ENCODE measurements at places on chromosomes 2 and 18. TPM values are rescaled to one million over a fixed set of nuclear protein-coding genes. Genes with fewer than 3 reads are reported as not detected.

DNA sequence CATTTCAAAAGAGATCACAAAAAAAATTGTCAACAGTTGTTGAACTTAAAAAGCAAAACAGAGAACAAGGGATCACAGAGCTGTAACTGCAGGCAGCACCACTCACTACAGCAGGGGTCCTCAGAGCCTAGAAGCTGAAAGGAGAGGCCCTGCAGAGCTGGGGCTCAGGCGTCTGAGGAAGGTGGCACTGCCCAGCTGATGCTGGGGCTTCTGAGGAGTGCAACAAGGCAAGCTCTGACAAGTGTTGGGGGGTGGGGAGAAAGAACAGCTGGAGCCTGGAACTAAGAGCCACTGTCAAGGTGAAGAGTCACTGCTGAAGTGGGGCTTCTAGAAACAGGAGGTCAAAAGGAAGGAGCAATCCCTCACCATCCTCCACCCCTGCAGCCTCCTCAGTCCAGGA, 46.2 kb downstream of the FTCDNL1 start:
- no peak overlapping the region for H3K27ac ChIP-seq
- H3K27me3 ChIP-seq: no peaks in the 10 kb centered on the region
- H3K36me3 ChIP-seq: no peaks in the 10 kb centered on the region
- no peak overlapping the region for H3K4me3 ChIP-seq

DNA sequence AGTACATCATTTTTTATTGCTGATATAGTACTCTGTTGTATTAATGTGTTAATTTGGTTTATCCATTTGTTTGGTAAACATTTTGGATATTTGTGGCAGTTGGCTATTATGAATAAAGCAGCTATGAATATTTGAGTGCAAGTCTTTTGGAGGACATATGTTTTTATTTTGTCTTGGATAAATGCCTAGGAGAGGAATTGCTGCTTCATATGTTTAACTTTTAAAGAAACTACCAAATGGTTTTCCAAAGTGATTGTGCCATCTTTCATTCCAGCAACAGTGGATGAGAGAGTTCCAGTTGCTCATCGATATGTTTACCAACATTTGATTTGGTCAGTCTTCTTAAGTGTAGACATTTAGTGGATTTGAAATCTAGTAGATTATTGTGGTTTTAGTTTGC, 51.8 kb downstream of the MERTK start:
- no peaks in the 10 kb centered on the region for H3K27me3 ChIP-seq
- no peak overlapping the region for H3K4me3 ChIP-seq
- no peak for DNase-seq
- peaks cover 16% of the 10 kb centered on the region for H3K4me1 ChIP-seq
- peaks cover 41% of the 10 kb centered on the region for H3K36me3 ChIP-seq

DNA sequence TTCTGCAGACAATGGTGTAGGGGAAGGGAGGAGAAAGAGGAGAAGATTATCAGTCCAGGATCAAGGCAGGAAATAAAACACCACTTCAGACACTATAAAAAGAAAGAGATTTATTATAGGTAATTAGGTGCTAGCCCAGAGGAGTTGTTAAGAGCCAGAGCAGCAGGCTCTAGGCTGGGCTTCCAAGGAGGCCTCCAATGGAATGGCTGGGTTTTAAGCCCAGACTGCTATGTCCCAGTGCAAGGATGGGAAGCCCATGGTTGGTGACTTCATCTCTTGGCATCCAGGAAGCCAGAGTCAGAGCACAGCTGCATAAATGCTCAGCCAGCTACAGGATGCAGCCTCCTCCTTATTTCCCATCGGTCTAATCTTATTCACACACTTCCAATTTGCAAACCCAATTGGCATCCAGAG, 95.6 kb downstream of the LAMA3 start:
- H3K36me3 ChIP-seq: no peaks in the 10 kb centered on the region
- H3K4me3 ChIP-seq: no peak overlapping the region
- H3K4me1 ChIP-seq: no peaks in the 10 kb centered on the region
- DNase-seq: no peak
- H3K27ac ChIP-seq: no peak overlapping the region

GRCh38 chr2:121547646-121548045, 17.0 kb downstream of the RNU4ATAC start:
- no peaks in the 10 kb centered on the region for H3K27me3 ChIP-seq
- no peak overlapping the region for H3K27ac ChIP-seq
- H3K4me1 ChIP-seq: peaks cover 4% of the 10 kb centered on the region
- no peak overlapping the region for H3K4me3 ChIP-seq
- DNase-seq: no peak

DNA sequence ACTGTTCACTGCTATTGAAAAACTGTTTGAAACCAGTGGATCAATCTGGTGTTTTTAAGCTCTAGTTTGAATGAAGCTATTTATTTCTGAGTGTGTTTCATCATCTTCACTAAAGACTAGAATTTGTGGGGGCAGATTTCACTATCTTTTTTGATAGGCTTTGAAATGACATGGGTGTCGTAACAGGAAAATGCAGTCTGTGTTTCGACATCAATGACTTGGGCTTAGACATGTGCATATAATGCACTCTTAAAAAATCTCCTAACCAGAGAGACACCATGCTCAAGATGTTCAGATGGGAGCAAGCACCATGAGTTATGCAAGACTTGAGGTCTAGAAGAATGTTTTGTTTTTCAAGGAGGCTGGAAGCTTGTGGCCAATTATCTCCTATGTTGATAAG, 221.6 kb downstream of the GPD2 start:
- H3K4me1 ChIP-seq: no peaks in the 10 kb centered on the region
- H3K36me3 ChIP-seq: no peaks in the 10 kb centered on the region
- H3K27me3 ChIP-seq: no peaks in the 10 kb centered on the region
- no peak overlapping the region for H3K27ac ChIP-seq
- no peak overlapping the region for H3K4me3 ChIP-seq

GRCh38 chr2:126795656-126796055, 103.0 kb upstream of the TEX51 start:
- no peak overlapping the region for H3K27ac ChIP-seq
- H3K36me3 ChIP-seq: no peaks in the 10 kb centered on the region
- H3K27me3 ChIP-seq: peaks cover 28% of the 10 kb centered on the region
- H3K4me3 ChIP-seq: no peak overlapping the region
- peaks cover 5% of the 10 kb centered on the region for H3K4me1 ChIP-seq

GRCh38 chr2:174024524-174025270, 59.5 kb upstream of the SP3 start:
- peaks cover 22% of the 10 kb centered on the region for H3K4me1 ChIP-seq
- H3K4me3 ChIP-seq: peak overlapping the region; percentile 53
- H3K27ac ChIP-seq: peak overlapping the region; percentile 77
- H3K27me3 ChIP-seq: no peaks in the 10 kb centered on the region
- H3K36me3 ChIP-seq: no peaks in the 10 kb centered on the region
- DNase-seq: no peak

GRCh38 chr2:148721991-148722777, 77.6 kb downstream of the EPC2 start:
- peaks cover 30% of the 10 kb centered on the region for H3K36me3 ChIP-seq
- peaks cover 27% of the 10 kb centered on the region for H3K4me1 ChIP-seq
- no peak overlapping the region for H3K27ac ChIP-seq
- no peak for DNase-seq

DNA sequence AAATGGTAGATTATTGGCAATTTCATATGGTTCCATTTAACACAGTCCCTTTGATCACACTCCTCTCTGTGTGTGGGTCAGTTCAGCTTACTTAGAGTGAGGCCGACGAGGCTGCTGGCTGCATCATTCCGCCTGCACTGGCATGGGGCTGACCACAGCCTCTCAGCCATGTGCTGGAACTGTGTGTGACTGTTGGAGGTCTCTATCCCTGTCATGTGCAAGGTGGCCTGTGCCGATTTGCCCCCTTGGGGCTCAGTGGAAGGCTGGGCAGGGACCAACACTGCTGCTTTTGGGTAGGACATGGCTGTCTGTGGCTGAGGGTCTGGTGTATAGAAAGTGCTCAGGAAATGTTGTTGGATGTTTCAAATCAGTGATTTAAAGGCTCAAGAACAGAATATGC, 454.0 kb upstream of the HS6ST1 start:
- no peaks in the 10 kb centered on the region for H3K36me3 ChIP-seq
- H3K4me3 ChIP-seq: no peak overlapping the region
- DNase-seq: no peak
- no peak overlapping the region for H3K27ac ChIP-seq

GRCh38 chr2:135775420-135775819, 33.8 kb downstream of the UBXN4 start:
- no peak overlapping the region for H3K27ac ChIP-seq
- peaks cover 36% of the 10 kb centered on the region for H3K36me3 ChIP-seq
- DNase-seq: no peak
- no peak overlapping the region for H3K4me3 ChIP-seq

DNA sequence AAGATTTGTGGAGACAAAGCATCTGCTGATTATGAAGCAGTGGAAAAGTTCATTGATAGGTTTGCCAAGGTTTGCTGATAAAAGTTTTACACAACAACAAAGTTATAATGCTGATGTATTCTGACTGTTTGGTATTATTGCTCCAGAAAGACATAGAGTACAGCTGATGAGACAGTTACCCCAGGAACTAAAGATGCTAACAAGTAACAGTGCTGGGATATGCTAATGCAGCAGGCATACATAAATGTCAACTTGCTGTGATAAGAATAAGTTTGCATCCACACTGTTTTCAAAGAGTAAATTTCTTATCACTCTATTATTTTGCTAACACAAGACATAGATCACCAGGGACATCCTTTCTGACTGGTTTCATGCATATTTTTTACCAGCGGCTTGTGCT, 1221.3 kb upstream of the CELF4 start:
- H3K4me3 ChIP-seq: no peak overlapping the region
- no peak for DNase-seq
- H3K27ac ChIP-seq: no peak overlapping the region
- H3K4me1 ChIP-seq: no peaks in the 10 kb centered on the region

DNA sequence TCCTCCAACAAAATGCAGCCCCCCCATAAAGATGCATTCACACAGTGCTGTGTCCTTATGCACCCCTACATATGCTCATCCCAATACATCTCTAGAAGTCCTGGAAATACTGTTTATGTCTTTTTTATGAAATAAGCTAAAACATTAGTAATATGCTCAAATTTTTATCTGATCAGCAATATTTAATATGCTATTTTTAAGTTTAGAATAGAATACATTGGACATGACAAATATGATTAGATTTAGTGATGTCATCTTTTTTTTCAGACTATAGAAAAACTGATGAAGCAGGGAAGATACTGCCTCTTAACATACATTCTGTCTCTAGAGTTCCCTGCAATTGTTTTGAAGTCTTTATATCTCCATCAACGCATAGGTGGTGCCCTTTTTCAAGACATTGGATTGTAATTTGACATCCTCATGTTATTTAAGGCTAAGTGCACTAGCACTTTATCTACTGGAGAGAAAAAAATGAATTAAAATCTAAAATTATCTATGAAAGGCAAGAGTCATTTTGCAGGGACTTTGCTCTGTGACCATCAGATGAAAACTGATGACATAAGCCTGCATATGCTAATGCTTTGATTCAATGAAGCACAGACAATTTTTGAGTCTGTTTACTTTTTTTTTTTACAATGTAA, 395.3 kb downstream of the LPIN1 start:
- no peak overlapping the region for H3K27ac ChIP-seq
- H3K4me3 ChIP-seq: no peak overlapping the region
- H3K4me1 ChIP-seq: peaks cover 4% of the 10 kb centered on the region

GRCh38 chr2:120342446-120342845, 3.5 kb upstream of the INHBB start:
- H3K27me3 ChIP-seq: peaks cover 51% of the 10 kb centered on the region
- peaks cover 8% of the 10 kb centered on the region for H3K4me1 ChIP-seq
- no peaks in the 10 kb centered on the region for H3K36me3 ChIP-seq
- no peak overlapping the region for H3K4me3 ChIP-seq
- DNase-seq: no peak

GRCh38 chr2:21837168-21837960, 713.6 kb downstream of the TDRD15 start:
- H3K27me3 ChIP-seq: no peaks in the 10 kb centered on the region
- no peak overlapping the region for H3K27ac ChIP-seq
- no peaks in the 10 kb centered on the region for H3K4me1 ChIP-seq
- H3K36me3 ChIP-seq: no peaks in the 10 kb centered on the region
- no peak for DNase-seq

GRCh38 chr18:24585996-24586566, 125.6 kb downstream of the HRH4 start:
- H3K27me3 ChIP-seq: peaks cover 10% of the 10 kb centered on the region
- peak; percentile 24 for DNase-seq
- H3K4me1 ChIP-seq: peaks cover 21% of the 10 kb centered on the region
- H3K4me3 ChIP-seq: no peak overlapping the region
- H3K27ac ChIP-seq: no peak overlapping the region

DNA sequence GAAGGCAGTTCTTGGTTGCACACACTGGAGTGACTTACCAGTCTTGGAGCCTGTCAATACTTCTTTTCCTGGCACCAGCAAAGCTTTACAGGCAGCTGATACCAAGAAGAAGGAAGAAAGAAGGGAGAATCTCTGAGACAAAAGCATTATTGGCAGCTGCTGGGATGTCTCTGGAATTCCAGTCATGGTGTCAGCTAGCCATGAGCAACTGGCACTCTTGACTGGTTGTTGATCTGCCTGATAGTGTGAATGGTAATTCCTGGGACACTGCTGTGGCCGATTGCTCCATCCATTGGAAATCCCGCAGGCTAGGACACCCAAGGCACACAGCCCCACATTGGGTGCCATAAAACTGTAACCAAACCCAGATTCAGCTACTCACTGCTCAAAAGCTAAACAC, 17.8 kb upstream of the SPAG16 start:
- H3K4me1 ChIP-seq: peaks cover 5% of the 10 kb centered on the region
- no peaks in the 10 kb centered on the region for H3K27me3 ChIP-seq
- no peak overlapping the region for H3K27ac ChIP-seq
- no peak overlapping the region for H3K4me3 ChIP-seq
- no peak for DNase-seq
- H3K36me3 ChIP-seq: no peaks in the 10 kb centered on the region

DNA sequence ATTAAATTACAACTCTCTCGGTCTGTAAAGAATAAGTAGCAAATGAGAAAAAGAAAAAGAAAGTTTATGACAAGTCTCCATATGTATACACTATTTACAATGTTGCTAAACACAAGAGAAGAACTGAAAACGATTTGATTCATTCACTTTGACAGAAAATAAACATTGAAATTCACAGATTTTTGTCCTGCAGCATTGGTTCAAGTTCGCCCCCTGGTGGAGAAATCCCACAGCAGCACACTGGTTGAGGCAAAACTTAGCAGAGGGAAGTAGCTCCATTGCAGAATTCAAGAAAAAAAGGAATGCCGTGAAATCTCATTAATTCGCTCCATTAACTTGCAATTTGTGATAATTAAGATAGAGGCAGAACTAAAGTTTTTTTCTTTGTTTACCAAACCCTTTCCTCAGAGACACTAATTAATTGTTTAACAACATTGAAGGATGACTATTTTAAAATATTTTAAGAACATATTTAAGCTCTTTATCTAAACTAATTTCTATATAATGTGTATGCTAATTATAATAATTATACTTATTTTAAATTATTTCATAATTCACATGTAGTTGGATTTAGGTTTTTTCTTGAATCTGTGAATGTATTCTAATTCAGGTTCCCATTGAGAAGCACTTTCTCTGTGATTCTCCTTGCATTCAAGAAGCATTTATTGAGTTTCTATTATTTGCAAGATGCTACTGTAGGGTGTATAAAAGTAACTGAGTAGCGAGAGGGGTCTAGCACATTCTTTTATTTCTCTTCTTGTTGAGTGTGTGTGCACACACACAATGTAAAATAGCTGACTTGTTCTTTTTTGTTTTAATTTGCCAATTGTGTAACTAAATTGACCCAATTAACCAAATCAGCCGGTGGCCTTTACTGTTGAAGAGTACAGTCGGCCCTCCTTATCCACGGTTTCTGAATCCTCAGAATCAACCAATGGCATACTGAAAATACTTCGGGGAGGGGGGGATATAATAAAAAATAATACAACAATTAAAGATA, 74.1 kb downstream of the COL4A3 start:
- H3K4me3 ChIP-seq: no peak overlapping the region
- peaks cover 4% of the 10 kb centered on the region for H3K4me1 ChIP-seq
- peaks cover 15% of the 10 kb centered on the region for H3K27me3 ChIP-seq
- peak; percentile 72 for DNase-seq

Gene COPS8
- 30.2 TPM for total RNA-seq

Gene CHRND
- total RNA-seq: 0.60 TPM

Gene PRKAG3
- total RNA-seq: not detected

Gene LYPD1
- total RNA-seq: 33.9 TPM

Gene SNTG2
- total RNA-seq: 1.1 TPM

Measured in type B pancreatic cell (in vitro differentiated cells).